Activated CD8-positive, alpha-beta memory T cell treated with anti-CD3 and anti-CD28 coated beads for 48 hours (primary cell): ENCODE measurements at places on chromosomes 5 and 9.

GRCh38 chr5:7828269-7828668 is 22.7 kb downstream of the CFAP90 start:
- DNase-seq = no peak

- no peak for DNase-seq
Observed at GRCh38 chr5:152978141-152978835, 512.2 kb upstream of the GRIA1 start.

- no peak for DNase-seq
Observed at GRCh38 chr5:61290791-61291210, 41.3 kb upstream of the ZSWIM6 start.

DNA sequence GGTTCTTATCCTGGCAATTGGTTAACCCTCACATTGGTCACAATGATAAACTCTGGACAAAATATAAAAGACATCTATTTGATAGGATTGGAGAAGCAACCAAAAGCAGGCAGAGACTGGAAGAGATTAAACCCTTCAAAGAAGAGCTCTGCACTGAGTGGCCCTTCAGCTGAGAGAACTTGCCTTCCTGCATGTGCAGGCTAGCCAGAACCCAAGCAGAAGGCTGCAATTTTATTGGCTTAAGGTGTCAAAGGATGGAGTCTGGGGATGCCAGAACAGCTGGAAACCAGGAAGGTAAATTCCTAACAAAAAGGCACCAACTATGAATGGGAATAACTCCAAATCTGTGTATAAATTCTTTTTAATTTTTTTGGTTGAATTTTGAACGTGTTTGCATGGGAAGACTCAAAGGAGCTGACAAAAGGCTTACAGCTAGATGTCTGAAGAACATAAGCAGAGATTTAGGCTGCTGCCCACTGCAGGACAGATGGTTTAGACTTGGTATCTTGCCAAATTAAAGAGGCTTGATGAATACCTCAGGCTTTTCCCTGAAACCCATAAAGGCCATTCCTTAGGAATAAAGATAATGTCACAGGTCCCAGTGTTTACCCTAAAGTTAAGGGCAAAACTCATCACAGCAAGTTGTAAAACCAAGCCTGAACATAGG is 66.3 kb downstream of the NR2F1 start:
- no peak for DNase-seq

- DNase-seq = no peak
Observed at GRCh38 chr9:98229620-98230019, 25.8 kb downstream of the TBC1D2 start.

DNA sequence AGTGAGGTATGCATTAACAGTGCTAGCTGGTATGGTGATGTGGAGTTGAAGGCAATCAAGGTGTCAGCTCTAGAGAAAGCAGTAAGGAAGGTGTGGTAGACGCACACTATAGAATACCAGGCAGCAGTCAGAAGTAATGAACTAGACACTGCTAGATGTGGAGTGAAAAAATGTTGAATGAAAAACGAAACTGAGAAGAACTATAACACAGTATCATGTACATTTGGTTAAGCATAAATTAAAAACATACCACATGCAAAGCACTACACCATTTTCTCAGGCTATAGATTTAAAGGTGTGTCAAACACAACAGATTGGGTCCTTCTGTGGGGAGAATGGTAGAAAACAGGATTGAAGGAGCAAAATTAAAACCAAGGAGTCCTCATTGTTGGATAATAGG is 15.4 kb downstream of the ZNF622 start:
- no peak for DNase-seq

DNA sequence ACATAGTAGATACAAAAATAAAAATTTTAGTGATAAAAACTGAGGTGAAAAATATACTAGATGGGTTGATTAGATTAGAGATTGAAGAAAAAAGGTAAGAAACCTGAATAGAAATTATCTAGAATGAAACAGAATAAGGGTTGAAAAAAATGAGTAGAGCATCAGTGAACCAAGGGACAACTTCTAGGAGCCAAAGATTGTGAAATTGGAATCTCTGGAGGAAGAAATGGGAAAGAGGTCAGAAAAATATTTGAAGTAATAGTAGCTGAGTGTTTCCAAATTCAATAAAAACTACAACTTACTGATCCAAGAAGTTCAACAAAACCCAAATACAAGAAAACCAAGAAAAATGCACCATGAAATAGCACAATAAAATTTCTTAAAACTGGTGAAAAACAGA is 116.6 kb upstream of the STARD4 start:
- DNase-seq = no peak

DNA sequence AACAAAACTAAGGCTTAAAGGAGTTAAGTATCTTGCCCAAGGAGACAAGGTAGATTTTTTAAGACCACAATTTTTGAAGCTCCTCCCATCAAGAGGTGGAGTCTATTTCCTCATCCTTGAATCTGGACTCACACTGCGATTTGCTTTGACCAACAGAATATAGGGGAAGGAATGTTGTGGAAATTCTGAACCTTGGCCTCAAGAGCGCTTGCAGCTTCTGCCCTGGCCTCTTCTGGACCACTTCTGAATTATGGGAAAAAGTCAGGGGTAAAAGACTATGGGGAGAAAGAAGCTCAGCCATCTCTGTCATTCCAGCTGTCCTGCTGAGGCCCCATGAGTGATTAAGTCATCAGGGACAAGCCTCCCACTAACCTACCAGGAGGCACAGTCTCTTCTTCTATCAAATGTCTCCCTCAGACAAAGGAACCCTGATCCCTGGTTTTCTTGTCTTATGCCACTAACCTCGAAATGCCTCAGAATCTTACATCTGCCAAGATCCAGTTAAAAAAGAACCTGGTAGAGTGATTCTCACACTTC is 25.9 kb downstream of the MAPKAP1 start:
- no peak for DNase-seq

GRCh38 chr5:150412319-150413175 is at the start of gene CD74:
CD74 (minus strand) TSS chr5:150412910; CDS start chr5:150412749, 161 bp downstream.
- DNase-seq = peak; percentile 68

DNA sequence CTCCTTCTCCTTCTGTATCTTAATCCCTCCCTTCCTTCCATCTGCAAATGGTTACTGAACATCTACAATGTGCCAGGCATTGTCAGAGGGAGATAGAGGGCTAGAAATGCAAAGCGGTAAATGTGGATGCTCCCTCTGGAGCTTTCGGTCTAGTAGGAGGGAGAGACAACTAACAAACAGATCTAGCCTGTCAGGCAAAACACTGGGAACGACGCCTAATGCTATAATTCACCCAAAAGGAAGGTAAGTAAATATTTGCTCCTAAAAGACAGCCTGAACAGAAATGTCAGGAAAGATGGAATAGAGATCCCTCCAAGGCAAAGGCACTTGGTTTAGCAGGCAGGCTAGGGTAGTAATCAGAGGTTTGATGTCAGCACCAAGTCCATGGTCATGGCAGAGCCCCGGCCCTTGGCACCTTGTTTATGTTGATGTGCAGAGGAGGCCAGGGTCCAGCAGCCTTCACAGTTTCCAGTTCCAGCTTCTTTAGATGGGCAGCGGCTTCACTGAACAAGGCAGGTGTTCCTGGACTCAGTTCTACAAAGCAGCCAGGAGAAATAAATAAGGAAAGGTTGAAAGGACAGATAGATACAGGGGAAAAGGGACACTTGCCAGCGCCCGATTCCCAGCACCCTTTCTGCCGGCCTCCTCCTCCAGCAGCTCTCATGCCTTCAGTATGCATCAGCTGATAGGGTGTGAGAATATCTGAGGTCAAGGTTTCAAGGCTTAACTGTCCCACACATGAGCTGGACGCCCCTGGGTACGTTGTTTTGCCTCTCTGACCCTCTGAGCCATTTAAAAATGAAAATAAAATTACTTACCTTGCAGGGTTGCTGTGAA is 46.5 kb upstream of the FRRS1L start:
- DNase-seq = no peak

DNA sequence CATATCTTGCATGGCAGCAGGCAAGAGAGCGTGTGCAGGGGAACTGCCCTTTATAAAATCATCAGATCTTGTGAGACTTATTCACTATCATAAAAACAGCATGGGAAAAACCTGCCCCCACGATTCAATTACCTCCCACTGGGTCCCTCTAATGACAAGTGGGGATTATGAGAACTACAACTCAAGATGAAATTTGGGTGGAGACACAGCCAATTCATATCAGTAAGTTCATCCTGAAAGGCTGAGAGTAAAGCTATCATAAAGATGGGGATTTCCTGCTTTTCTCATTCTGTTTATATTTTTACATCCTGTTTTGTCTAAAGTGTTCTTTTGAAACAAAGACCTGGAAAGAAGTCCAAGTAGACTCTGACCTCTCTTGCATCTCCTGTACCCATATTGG is 28.9 kb upstream of the IL33 start:
- no peak for DNase-seq

- DNase-seq = no peak
Observed at GRCh38 chr5:55934720-55935119, 60.0 kb downstream of the IL6ST start.

DNA sequence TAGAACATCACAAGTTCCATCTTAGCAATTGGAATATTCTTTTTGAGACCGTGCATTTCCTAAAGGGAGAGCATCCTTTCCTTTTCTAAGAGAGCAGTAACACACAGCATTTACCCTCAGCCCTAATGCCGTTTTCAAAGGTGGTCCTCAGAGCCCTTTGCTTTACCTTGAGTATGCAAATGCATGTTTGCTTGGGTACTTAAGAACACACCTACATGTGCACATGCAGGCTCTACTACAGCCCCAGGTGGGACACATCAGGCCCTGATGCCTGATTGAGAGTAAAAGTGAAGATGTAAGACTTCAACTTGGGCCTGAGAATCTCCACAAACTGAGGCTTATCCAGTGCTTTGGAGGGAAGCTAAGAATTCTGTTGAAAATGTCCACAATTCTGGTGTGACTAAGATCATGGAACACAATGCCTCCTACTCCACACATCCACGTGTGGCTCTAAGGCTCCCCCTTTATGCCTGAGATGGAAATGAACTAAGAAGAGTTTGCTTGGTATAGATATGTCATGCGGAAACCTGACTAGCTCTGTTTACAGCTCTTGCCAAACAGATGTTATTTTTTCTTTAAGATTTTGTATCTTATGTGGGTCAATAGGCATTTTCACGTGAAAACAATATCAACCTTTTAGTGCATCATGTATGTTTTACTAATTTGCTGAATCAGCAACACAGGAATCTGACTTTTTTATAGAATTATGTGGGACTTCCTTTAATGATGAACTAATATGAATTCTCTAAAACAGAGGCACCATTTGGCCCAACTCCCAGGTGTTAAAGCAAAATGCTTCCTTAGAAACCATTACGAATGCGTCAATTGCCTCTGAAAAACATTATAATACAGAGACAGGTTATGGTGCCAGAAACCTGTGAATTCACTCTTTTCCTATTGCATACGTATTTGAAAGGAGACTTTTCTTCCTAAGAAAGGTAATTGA is 48.9 kb upstream of the SLC2A8 start:
- no peak for DNase-seq

DNA sequence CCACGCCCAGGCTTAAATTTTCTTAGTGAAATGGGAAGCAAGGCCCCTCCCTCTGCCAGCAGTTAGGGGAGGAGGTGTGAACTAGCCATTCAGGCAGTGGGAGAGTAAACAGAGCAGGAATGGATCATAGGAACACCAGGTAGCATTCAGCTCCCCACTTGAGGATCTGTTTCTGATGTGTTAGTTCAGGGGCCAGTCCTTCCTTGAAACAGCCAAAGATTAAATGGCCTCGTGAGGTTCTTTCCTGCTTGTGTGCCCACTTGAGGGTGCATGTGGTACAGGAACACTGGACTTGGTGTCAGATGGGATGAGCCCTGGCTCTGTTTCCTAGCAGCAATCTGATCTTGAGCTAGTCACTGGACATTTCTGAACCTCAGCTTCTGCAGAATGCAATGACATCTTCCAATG is 21.2 kb downstream of the FAXDC2 start:
- no peak for DNase-seq

- DNase-seq = no peak
Observed at GRCh38 chr9:120394058-120394669, 185.8 kb downstream of the CDK5RAP2 start.

DNA sequence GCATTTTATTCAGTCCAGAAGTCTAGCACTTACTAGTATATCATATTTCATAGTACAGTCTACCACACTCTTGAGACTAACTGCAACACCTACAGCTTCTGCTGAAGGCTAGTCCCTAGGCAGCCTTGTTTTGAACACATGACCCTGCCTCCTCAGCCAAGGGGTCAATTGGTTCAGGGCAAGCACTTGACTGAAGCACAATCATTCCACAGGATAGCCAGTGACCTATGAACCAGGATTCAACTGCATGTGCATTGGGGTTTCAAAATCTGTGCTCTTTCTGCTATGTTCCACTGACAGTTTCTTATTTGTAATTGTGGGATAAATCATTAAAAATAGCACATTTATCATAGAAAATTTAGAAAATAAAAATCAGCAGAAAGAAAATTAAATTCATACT is 186.8 kb downstream of the TMEM161B start:
- DNase-seq = no peak

- DNase-seq = no peak
Observed at GRCh38 chr5:158407824-158408195, 548.9 kb upstream of the CLINT1 start.

DNA sequence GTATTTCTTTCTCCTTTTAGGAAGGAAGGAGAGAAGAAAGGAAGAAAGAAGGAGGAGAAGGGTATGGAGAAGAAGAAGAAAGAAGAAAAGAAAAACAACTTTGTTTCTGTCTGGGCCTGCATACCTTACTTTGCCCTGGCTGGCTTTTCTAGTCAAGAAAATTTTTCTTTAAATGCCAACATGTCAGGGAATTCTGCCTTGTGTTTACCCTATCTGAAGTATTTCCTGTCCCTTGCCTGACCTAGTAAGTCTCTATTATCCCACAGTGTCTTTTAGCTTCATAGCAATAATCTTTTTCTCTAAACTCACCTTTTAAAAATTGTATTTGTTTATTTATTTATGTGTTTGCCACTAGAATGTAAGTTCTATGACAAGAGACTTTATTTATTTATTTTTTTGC is 1864.1 kb downstream of the EFNA5 start:
- DNase-seq = no peak

DNA sequence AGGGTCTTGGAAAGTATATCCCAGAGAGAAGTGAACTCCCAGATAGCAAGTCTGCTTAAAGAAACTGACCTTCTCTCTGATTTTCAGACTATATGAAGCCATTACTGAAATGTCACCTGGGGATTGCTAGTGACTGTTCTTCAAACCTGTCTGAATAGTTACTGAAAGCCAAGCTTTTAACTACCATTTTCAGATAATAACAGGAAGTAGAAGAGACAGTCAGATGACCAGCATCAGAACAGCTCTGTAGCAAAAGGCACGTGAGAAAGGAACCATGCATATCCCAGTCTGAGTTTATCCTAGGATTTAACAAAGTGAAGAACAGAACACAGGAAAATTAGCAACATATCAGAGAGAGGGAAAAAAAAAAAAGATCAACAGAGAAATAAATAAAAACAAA is 74.9 kb upstream of the SELENOP start:
- no peak for DNase-seq

DNA sequence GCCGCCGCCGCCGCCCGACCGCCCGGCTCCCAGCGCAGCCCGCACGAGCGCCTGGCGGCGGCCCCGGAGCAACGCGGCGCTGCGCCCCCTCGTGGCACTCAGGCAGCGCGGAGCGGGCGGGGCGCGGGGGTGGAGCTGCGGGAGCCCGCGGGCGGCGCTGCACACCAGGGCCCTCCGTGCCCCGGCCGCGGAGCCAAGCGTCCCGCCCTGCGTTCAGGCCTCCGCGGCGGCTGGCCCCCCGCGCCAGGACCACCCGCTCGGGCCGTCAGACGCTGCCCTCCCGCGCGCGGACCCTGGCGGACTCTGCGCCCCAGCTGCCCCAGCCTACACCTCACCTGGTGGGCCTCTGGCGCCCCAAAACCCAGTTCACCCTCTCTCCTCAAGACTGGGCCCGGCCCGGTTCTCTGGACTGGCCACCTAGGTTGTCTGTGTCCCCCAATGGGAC is at the start of gene RASGEF1C:
Gene RASGEF1C, minus strand, starts transcription at position 75 of the 445 bp plus-strand sequence. CDS start 71,159 bp downstream, outside the sequence.
- peak; percentile 40 for DNase-seq

- no peak for DNase-seq
Observed at GRCh38 chr5:4549351-4549750, 590.8 kb upstream of the ADAMTS16 start.
